Body of pancreas (tissue), 4 donors: ENCODE measurements at places on chromosomes 6 and 20.

DNA sequence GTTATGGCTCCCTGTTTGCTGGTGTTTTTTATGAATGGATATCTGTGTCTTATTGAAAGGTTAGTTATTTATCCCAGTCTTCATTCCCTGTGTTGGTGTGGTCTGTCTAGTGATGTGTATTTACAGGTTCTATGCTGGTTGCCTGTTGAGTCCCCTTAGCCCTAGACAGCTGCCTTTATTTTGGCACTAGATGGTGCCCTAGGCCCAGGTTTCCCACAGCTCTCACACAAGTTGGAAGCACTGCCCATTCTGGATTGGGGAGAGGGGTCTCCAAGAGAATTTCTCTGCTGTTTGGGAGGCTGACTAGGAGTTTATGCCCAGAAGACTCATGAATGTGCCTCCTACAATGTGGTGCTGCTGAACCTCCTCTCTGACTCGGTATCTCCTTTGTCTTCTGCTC lies 12.4 kb downstream of the GRM1 start:
- DNase-seq, result no peak

- peak; percentile 6 for DNase-seq
Observed at GRCh38 chr20:57656821-57657534, 36.8 kb upstream of the ZBP1 start.

DNA sequence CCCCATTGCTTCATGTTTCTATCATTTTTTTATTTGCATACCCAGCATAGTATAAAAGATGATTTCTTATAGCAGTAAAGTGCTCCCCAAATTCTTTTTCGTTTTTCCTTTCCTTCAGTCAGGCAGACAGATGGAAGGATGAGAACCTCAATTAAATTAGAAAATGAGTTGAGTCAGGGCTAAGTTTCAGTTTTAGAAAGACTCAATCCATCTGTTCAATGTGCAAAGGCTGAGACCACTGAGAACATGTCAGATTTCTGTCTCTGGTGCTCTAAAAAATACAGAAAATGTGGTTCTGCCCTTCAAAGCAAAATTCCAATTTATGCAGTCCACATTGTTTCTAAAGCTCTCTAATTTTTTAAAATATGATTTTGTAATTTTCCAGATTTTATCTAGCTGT lies 257.6 kb upstream of the HS3ST5 start:
- DNase-seq, result no peak

DNA sequence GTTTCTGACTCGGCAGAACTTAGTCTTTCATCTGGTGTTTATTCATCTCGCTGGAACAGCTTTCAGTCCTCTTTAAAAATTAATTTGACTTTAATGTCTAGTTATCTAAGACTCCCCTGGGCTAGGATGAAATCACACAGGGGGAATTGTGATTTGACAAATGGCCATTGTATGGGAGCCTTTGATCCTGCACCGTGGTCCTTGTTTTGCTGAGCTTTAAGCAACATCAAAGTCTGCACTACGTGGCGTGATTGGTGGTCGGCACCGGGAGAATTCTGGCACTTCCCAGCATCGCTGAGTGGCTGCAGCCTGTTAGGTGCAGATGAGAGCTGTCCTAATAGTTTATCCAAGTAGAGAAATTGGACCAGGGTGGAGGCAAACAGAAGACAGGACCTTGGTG lies 146.9 kb downstream of the TBC1D7 start:
- no peak for DNase-seq

GRCh38 chr20:1671891-1672669 lies 14.5 kb upstream of the SIRPG start:
- DNase-seq, result no peak

DNA sequence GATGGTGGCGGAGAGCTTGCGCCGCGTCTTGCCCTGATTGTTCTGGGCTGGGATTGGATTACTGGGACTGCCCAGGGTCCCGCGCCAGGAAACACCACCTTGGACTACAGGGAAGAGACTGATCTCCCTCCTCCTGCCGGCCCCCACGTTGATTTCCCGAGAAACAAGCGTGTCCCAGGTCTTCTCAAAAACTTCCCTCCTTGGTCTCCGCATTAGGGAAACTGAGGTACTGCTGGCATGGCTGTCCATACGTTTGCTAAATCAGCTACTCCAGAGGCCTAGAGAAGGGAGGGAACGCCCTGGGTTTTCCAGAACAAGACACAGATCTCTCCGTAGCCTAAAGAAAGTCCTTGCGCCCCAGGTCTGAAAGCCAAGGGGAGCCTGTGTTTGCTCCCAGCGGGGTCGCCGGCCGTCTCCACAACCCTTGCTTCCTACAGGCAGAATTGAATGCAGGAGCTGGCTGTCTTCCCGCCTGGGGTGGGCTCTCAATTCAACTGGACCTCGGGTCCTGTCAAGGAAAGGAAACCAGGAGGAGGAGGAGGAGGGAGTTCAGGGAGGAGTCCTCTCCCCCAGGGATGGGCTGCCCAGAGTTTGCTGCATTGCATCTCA lies 29.2 kb downstream of the TFAP2A start:
- no peak for DNase-seq

DNA sequence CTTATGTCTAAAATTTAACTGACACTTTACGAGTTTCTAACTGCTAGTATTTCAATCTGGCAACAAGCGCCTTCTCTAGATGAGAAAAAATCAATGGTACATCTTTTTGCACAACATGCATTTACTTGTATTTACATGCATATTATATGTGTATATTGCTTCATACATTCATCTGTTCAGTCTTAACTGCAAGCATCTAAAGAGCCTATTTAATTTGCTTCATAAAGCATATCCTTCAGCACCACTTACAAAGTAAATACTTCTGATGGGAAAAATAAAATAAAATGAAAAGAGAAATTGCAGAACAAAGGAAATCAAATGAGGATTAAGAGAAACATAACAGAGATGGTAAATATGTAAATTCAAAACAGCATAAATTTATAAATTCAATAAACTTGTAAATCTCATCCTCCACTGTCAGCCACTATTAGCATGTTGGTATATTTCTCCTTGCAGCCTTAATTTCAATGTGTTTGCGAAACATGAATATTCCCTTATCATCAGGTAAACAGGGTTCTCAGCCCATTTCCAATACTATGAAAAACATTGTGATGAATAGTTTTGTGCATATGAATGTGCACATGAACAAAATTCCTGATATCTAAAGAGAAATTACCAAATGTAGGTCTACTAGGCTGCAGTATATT lies 332.5 kb upstream of the RUNX2 start:
- no peak for DNase-seq

- DNase-seq, result no peak
Observed at GRCh38 chr20:32467506-32468312, 109.6 kb downstream of the ASXL1 start.

DNA sequence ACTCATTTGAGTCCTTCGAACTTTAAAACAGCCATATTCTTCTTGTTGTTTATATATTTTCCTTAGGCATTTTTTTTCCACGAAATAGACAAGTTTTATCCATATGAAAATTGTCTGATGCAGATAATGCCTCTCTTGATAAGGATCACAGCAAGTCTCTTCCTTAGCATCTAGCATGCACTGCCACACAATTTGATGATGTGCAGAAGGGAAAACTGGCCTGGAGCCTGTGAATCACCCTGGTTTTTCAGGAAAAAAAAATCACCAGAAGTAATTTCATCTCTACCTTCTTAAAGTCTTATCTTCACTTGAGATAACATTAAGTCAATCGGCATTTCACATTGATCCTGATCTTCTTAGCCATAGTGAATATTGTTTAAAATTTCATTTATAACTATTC lies 199.8 kb downstream of the TENT5A start:
- no peak for DNase-seq

GRCh38 chr6:155452576-155452975 lies 3.1 kb downstream of the NOX3 start:
- DNase-seq, result no peak

- DNase-seq, result peak; percentile 49
Observed at GRCh38 chr20:53899351-53900167, 170.8 kb downstream of the BCAS1 start.

GRCh38 chr20:15847196-15847784 lies 726.0 kb downstream of the KIF16B start:
- DNase-seq, result no peak

DNA sequence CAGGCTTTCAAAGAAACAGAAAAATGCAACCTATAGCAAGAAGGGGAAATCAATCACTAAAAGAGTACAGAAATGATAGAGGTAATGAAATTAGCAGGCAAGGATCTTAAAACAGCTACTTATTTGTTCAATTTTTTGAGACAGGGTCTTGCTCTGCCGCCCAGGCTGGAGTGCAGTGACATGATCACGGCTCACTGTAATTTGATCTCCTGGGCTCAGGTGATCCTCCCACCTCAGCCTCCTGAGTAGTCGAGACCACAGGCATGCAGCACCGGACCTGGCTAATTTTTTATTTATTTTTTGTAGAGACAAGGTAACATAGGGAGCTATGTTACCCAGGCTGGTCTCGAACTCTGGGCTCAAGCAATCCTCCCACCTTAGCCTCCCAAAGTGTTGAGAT lies 21.6 kb downstream of the TFB1M start:
- DNase-seq, result no peak

GRCh38 chr6:150689900-150690590 lies 90.4 kb downstream of the PLEKHG1 start:
- no peak for DNase-seq

GRCh38 chr6:122647765-122648164 lies 37.6 kb downstream of the PKIB start:
- DNase-seq, result no peak

DNA sequence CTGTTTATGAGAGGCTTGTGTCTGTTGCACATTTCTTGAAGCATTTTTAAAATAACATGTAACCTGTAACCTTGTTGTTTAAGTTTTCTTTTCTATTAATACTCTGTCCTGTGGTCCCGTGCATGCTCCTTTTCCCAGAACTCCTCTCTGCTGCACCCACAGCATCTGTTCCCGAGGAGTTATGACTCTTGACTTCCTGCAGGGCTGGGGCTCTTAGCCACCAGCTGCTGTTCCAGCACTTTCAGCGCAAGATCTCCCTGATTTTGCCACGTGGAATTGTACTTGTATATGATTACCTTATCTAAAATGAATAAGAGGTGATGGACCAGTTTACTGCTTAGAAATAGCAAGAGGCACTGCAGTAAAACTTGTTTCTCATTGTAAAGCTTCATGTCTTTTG lies 150.6 kb downstream of the QKI start:
- DNase-seq, result no peak

GRCh38 chr6:18260448-18261106 lies 3.8 kb downstream of the DEK start:
- no peak for DNase-seq

DNA sequence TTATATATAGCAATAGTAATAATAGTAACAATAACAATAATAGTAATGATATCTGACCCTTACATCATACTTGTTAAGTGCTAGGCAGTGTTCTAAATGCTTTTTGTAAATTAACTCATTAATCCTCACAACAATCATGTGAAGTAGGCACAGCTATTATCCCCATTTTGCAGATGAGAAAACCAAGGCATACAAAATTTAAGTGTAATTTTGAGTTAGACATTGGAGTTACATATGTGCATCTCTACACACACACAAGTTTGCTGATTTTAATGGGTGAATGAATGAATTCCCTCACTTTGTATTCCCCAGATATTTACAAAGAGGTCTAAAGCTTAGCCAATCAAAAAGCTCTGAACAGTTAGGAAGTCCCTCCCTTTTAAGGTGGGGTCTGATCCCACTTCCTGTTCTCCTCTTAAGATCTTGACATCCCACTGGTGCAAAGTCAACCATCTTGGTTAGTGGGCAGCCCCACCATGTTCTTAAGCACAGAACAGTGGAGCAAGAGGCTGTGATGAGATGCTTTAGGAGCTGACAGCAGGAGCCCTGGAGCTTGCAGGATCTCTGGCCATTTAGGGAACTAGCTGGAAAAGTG lies 85.3 kb upstream of the FOXP4 start:
- no peak for DNase-seq

- no peak for DNase-seq
Observed at GRCh38 chr6:90411292-90411781, 114.7 kb upstream of the BACH2 start.
